Cardiac muscle cell (in vitro differentiated cells and primary cell): ENCODE measurements at places on chromosomes 6 and 20.

- no peak for DNase-seq
These were observed 38.7 kb upstream of the DSP start for GRCh38 chr6:7502743-7503142.

- DNase-seq, result no peak
These were observed 463.4 kb downstream of the MAFB start for GRCh38 chr20:40225596-40225995.

GRCh38 chr20:4797275-4797674, 75.6 kb downstream of the PRND start:
- no peak for DNase-seq

GRCh38 chr6:5481033-5481432, 219.7 kb downstream of the FARS2 start:
- no peak for DNase-seq

DNA sequence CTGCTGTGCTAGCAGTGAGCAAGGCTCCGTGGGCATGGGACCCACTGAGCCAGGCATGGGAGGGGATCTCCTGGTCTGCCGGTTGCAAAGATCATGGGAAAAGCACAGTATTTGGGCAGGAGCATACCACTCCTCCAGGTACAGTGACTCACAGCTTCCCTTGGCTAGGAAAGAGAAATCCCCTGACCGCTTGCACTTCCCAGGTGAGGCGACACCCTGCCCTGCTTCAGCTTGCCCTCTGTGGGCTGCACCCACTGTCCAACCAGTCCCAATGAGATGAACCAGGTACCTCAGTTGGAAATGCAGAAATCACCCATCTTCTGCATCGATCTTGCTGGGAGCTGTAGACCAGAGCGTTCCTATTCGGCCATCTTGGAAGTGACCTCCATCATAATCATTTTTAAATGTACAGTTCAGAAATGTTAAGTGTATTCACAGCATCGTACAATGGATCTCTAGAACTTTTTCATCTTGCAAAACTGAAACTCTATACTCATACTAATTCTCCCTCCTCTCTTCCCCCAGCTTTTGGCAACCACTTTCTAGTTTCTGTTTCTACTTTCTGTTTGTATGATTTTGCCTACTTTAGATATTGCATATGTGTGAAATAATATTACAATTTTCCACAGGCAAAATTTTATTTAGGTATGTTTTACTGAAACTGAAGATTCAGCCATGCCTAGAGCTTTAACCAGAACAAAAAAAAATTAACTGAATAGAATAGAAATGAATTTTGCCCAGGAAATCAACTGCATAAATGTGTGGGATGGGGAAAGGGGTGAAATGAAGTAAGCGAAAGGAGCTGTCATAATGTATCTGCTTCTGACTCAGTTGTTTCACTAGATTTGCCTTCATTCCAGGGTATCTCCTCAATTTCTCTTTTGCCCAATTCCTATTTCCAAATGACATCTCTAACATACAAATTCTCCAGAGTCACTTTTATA, 100.0 kb downstream of the RWDD2A start:
- no peak for DNase-seq

DNA sequence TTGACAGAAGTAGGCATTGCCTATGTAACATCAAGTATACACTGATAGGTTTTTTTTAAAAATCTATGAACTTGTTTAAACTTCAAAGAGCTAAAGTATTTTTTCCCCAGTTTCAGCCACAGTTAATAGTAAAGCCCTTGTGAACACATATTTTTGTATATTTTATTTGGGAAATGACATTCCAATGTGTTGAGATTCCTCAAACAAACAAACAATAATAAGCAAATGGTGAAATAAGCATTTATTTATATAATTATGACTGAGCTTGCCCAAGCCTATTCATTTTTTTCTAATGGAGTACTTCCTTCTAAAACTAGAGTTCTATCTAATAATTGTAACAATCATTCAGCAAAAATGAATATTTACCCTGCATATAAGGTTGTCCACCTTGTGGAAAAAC, 12.5 kb downstream of the SYCP2 start:
- no peak for DNase-seq

GRCh38 chr6:164409309-164410009, 899.9 kb downstream of the C6orf118 start:
- peak; percentile 15 for DNase-seq

DNA sequence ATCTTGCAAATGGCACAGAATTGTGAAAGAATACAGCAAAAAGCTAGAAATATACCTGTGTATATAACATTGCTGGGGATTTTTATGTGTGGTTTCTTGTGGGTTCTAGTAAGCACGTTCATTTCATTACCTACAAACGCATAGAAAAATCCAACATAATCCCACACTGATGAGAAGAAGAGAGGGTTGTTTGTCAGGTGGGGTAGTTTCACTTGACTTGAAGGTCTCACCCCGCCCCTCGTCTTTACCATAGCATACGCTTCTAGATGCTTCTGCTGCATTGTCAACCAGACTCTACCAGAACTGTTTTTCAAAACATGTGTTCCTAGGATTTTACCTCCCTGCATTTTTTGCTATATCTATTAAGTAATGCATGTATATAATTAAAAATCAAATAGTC, 284.1 kb upstream of the TAB2 start:
- no peak for DNase-seq

DNA sequence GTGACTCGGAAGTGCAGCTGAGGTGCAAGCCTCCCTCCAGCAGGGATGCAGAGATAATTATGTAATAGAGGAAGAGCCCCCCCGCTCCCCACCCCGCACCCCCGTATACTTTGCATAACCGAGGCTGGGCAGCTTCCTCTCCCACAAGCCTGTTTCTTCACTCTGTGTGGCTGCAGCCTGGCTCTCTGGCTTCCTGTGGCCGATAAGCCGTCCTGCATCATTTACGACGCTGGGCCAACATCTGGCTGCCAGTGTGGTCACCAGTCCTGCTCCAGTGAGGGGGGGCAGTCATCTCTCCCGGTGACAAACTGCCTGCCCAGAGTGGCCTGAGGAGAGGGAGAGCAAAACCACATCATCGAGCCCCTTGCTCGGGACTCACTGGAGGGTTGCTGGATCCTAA, 59.2 kb downstream of the RBM38 start:
- no peak for DNase-seq

GRCh38 chr6:3627501-3627900, 124.0 kb downstream of the PXDC1 start:
- DNase-seq, result no peak

DNA sequence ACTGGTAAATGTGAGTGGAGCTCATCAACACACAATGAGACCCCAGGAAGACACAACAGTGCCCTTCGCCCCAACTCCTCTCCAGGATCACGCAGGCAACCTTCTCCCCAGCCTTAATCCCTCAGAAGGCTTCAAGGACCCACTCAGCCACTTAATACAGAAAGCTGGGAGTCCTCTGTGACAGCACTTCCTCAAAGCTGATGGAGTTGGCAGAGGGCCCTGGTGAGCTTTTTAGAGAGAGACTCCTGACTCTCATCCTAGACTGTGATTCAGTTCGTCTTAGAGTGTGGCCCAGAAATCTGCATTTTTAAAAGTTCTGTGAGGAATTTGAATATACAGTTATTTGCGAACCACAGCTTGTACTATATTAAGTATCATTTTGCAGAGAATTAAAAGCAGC, 187.7 kb downstream of the UST start:
- peak; percentile 51 for DNase-seq

DNA sequence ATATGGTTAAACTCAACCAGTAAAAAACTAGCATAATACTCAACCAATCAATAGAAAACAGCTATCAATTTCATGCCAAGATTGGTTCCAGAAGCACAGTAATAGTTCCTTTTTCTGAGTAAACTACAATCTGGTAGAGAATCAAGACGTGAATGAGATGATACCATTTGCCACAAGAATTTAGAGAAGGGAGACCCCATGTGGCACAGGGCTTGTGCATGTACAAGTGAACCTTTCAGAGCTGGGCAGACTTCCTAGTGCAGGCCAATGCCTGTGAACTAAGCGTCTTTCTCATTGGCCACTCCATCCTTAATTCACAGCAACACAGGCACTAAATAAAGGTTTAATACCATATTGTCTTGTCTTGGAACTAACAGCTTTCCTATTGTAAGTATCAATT, 213.5 kb downstream of the RFPL4B start:
- DNase-seq, result no peak

DNA sequence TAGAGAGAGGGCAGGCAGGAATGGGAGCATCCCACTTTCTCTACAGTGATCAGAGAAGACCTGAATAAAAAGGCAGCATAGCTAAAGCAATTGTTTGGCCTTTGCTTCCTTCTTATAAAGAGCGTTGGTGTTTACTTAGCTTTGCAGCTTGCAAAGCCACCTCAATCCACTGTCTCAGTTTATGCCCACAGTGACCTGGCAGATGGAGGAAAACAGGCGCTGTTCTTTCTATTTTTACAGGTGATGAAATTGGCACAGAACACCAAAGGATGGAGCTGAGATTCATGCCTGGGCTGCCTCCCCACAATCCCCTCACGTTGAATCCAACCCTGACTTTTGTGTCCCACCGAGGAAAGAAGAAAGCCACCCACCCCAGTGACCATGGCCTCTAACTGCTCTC, 130.5 kb downstream of the TTLL2 start:
- DNase-seq, result no peak

DNA sequence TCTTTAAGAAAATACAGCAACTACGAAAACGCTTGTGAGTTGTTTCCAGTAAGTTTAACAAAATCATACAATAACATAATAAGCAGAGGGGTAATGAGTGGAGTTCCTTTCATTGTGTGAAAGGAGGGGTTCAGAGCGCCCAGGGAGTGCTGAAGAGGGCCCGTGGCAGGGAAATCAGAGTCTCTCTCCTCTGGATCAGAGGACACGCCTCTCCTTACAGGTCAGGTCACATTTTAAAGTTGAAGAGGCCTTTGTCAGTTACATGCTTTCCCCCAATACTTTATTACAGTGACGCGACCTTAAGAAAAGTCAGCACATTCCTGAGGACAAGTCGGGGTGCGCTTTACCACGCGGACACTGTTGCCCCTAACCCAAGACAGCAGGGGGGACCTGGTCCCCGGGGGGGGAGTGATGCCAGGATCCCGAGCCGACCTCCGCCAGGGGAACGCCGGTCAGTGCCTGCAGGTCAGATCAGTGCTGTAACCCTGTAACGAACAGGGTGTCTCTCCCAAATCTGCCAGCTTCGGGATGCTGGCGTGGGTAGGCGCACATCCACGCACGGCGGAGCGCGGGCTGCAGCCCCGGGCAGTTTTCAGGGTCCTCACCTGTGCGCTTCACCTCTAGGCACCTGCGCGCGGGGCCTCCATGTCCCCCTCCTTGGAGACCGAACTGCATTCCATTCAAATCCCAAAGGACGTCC, 848 bp downstream of the DACT2 start:
- DNase-seq, result no peak

DNA sequence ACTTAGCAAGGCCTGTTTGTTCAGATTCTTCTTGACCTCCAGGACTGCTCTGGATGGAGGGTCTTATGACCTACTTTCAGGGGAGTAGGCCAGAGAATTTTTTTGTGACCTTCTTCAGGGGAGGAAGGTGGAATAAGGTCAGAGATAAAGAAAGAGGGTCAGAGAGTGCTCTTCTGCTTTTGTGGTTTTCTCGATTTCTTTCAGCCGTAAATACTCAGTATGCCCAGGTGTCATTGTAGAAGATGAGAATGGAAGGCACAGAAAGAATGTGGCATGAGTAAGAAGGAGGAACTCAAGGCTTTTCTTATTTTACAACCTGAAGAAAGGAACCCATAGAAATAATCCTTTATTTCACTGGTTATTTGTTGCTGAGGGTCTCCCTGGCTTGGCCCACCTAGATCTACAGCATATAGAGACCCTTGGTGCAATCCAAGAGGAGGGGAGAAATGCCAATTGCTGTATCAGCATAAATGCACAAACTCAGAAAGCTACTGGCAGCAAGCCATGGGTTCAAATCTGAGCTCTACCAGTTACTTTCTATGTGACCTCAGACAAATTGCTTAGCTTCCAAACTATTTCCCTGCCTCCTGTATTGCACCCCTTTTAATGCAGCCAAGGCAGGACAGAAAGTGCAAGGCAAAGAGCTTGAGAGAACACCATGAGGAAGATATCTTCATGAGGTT, 68.0 kb downstream of the OLIG3 start:
- DNase-seq, result no peak

DNA sequence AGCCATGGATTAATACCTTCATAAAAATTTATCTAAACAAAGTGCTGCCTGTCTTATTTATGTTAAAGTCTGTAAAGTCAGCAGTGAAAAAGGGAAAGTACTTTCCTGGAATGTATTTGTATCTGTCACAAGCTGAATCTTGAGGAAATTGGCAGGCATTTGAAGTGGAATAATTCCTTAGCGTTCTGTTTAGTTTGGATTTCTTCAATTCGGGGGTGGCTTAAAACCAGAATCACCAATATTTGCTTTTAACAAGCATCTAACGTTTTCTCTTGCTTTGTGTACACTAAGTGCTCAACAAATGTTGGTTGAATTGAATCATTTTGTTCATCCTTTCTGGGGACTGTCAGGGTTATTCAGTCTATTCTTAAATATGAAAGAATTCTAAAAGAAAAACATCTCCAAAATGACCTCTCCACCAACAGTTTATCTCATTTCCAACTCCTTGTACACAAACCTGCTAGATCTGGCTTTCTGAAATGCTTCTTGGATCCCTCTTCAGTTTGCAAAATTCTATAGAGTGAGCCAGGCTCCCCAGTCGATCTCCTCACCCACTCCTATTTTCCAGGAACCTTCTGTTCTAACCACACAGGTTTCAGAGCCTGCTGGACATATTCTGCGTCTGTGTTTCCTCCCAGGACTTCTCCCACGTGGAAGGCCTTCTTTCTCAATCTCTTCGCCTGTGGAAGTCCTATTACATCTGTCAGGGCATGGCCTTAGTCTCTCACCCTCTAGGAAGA, 2.0 kb upstream of the NPEPL1 start:
- DNase-seq, result no peak

- DNase-seq, result peak; percentile 55
These were observed 113.6 kb upstream of the PLEKHG1 start for GRCh38 chr6:150486048-150486447.

DNA sequence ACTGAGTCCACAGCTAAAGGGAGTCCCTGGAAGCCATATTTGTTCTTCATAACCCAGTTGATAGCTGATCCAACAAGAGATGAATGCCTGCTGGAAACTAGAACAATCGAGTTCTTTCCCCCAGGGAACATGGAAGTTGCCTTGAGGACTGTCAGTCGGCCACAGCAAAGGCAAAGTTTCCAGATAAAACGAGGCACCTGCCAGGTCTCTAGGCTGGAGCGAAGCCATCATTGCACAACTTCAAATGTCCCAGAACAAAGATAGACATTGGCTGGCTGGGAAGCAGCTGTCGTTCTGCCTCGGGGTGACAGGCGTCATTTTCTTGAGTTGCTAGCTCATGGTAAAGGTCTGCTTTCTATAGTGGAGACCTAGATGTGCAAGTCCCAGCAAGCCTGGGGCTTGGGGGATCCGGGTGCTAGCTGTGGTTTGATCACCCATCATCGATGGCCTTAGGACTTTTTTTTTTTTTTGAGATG, 184.4 kb upstream of the ZNF217 start:
- DNase-seq, result no peak
